ENCODE measurements at places on chromosomes 5 and 9.

DNA sequence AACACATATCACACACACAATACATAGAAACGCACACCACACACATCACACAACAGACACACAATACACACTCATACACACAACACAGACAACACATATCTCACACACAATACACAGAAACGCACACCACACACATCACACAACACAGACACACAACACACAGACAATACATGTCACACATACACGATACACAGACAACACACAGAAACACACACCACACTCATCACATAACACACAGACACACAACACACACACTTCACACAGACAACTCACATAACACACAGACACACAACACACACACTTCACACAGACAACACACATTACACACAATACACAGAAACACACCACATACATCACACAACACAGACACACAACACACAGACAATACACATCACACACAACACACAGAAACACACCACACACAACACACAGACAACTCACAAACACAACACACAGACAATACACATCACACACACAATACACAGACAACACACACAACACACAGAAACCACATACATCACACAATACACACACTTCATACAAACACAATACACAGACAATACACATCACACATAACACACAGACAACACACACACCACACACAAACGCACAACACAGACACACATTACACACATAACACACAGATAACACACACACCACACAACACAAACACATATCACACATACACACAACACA is 4.3 kb upstream of the CCDC187 start:
- DNase-seq: no peak

GRCh38 chr5:166671811-166672210 is 1619.6 kb upstream of the WWC1 start:
- DNase-seq: peak; percentile 8

DNA sequence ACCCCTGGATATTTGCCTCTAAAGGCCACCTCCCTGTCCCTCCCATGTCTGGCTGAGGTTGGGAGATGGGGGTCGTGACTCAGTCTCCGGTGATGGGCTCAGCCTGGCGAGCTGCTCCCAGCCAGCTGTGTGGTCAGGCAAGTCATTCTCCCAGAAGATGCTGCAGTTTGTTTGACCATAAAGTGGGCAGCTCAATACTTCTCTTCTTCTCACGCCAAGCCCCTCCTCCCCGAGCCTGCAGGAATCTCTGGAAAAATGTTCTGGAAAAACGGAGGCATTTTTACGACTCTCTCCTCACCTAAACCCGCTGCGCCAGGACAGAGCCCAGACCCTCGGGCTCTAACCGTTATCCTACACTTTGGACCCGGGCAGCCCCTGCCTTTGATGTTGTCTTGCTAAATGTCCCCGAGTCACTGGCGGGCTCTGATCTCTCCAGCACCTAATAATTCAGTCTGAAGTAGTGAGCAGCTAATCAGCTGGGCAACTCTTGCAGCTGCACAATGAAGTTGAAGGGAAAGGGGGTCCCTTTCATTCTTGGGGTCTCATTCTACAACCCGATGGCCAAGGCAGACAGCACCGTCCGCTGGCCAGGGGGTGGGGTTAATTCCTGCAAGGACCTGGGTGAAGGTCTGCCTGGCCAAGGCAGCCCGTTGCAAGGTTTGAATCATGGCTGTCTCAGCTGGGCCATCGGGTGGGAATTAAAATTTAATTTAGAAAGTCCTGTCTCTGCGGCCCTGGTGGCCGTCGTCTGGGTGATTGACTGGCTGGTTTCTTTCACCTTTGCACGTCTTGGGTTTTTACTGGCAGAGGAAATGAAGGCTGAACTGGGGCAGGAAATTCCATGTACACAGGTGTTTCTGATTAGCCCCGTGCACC is 12.3 kb downstream of the DCANP1 start:
- DNase-seq: no peak

GRCh38 chr5:54113060-54113459 is 197.3 kb downstream of the ARL15 start:
- no peak for DNase-seq

GRCh38 chr9:2053883-2054845 is 39.0 kb downstream of the SMARCA2 start:
- DNase-seq: no peak
